ENCODE measurements at places on chromosomes 12 and 14. TPM values are rescaled to one million over a fixed set of nuclear protein-coding genes. Genes with fewer than 3 reads are reported as not detected.

Gene GLI1
- total RNA-seq = not detected

Gene NYNRIN
- 5.5 TPM for total RNA-seq

Gene AICDA
- total RNA-seq = not detected

Gene RPS6KL1
- 11.1 TPM for total RNA-seq

Gene LBHD2
- not detected for total RNA-seq

Gene TAS2R20
- 0.13 TPM for total RNA-seq

Gene KIF21A
- total RNA-seq = 3.8 TPM

Gene MORN3
- total RNA-seq = 0.47 TPM

Gene TAS2R8
- total RNA-seq = not detected

Gene KRT76
- not detected for total RNA-seq

Gene TAMALIN
- 47.4 TPM for total RNA-seq

Gene CCDC196
- total RNA-seq = not detected

Gene CLECL1
- total RNA-seq = not detected

Gene CCDC38
- total RNA-seq = 0.15 TPM

Gene TPPP2
- not detected for total RNA-seq

Gene TMEM233
- 1.4 TPM for total RNA-seq

Gene MSI1
- total RNA-seq = not detected

Gene CMA1
- total RNA-seq = not detected

Gene SYNDIG1L
- total RNA-seq = not detected

Gene TCL1A
- not detected for total RNA-seq

Gene STON2
- 1.9 TPM for total RNA-seq

Gene RDH5
- 0.67 TPM for total RNA-seq

Gene TAS2R13
- 0.10 TPM for total RNA-seq

Gene CCDC175
- not detected for total RNA-seq

Gene CCDC177
- total RNA-seq = not detected

Gene STAB2
- not detected for total RNA-seq

Gene NID2
- total RNA-seq = 54.0 TPM

Gene BCL2L14
- not detected for total RNA-seq

Gene CNTN1
- not detected for total RNA-seq

Gene RNASE7
- total RNA-seq = not detected

Gene LRTM2
- not detected for total RNA-seq

Gene POLE
- total RNA-seq = 21.3 TPM

Gene HCFC2
- 8.3 TPM for total RNA-seq

Gene ADCY4
- total RNA-seq = 26.8 TPM

Gene C1RL
- total RNA-seq = 15.5 TPM

Gene KLRC3
- not detected for total RNA-seq

Data from mammary microvascular endothelial cell (primary cell).